ENCODE measurements at places on chromosomes 3 and 15.

DNA sequence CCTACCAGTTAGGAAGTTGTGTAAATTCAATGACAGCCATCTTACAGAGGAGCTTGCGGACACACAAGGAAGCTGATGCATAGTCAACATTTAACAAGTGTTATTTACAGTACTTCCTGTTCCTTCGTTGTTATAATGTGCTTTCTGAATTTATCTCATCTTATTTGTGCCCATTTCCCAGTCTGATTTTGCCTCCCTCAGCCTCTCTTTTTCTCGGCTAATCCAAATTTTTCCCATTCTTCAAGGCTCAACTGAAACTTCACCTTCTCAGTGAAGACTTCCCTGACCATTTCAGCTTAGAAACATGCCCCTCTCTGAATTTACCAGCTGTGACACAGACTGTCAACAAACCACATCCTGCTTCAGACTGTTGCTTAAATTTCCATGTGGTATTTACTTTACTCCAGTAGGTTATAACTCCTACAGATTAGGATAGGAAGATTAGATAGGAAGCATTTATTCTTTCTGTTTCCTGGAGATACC, 55.7 kb upstream of the CP start:
- no peak for DNase-seq

- DNase-seq: no peak
Observed at GRCh38 chr3:32945136-32945535, 6.3 kb upstream of the CCR4 start.

GRCh38 chr3:35448121-35448520, 191.2 kb upstream of the ARPP21 start:
- DNase-seq: no peak

GRCh38 chr3:18652781-18653180, 227.6 kb upstream of the SATB1 start:
- DNase-seq: no peak

GRCh38 chr3:58325525-58325992, 7.1 kb upstream of the PXK start:
- DNase-seq: no peak

DNA sequence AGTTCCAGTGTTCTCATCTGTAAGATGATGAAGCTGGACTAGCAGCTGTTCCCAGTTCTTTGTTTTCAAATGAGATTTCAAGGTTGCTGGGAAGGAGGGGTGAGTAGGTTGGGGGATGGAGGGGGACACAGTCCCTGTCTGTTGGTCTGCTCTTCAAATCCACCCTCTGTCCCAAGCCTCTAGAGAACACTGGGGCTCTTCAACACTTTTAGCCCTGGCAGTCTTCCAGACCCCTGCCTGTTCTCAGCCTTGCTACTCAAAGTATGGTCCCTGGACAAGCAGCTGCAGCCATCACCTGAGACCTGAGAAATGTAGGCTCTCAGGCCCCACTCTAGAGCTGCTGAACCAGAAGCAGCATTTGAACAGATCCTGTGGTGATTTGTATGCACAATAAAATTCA, 41.3 kb downstream of the NEK11 start:
- DNase-seq: no peak

- peak; percentile 72 for DNase-seq
Observed at GRCh38 chr3:55484801-55485791, 2.0 kb downstream of the WNT5A start.

DNA sequence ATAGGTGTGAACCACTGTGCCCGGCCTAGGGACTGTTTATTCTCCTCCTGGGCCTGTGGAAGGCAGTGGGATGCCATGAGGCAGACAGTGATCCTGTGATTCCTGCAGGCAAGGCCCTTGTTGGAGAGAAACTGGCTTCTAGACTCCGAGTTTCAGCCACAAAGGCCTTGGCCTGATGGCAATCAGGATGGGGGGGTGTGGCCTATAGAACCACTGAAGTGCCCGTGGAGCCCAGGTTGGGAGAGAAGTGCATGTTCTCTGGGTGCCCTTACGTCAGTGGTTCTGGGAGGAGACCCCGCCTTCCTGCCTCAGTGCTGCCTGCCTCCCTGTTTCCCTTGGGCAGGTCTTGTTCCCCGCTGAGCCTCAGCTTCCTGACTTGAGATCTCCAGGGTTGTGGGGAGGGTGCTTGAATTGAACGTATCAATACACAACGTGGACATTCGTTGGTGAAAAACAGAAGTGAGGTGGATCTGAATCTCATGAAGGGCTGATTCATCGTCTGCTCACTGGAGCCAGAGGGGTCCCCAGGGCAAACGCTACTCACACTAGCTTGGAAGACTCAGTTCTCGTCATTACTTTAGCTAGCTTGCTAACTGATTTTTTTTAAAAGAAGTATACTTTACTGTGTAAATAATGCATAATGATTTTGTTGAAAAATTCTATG, 31.8 kb downstream of the IRAK2 start:
- peak; percentile 34 for DNase-seq

GRCh38 chr3:66439666-66440344, 61.0 kb downstream of the LRIG1 start:
- DNase-seq: no peak

DNA sequence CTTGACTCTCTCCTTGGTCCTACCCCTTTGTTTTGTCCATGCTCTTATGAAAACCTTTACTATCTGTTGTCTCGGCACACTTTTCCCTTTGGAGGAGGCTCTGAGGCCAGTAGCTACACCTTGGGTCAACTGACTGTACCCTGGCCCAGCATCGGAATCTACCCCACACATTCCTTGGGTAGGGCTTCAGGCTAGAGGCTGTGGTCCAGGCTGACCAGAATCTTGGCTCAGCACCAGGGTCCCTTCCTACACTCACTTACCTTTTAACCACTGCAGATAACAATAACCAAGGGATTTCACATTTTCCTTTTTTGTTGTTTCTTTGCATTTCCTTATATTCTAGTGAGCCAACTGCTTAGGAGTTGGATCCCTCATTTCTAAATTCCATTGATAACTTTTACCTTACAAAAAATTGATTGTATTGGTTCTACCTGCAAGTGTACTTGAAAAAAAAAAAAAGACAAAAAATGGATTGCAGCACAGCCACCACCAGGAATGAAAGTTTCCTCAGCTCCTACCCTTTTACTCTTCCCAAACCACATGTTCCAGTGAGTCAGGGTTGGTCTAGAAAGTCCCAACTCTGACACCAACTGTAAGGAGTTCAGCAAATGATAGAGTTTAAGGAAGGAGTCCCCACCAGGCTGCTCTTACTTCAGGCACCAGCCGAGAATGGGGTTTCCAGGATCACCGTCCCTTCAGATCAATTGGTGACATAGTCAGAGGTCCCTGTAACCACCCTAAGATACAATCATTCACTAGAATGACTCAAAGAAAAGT, 95.6 kb downstream of the FBLN2 start:
- DNase-seq: no peak

GRCh38 chr3:193737191-193737751, 144.3 kb downstream of the OPA1 start:
- DNase-seq: no peak

DNA sequence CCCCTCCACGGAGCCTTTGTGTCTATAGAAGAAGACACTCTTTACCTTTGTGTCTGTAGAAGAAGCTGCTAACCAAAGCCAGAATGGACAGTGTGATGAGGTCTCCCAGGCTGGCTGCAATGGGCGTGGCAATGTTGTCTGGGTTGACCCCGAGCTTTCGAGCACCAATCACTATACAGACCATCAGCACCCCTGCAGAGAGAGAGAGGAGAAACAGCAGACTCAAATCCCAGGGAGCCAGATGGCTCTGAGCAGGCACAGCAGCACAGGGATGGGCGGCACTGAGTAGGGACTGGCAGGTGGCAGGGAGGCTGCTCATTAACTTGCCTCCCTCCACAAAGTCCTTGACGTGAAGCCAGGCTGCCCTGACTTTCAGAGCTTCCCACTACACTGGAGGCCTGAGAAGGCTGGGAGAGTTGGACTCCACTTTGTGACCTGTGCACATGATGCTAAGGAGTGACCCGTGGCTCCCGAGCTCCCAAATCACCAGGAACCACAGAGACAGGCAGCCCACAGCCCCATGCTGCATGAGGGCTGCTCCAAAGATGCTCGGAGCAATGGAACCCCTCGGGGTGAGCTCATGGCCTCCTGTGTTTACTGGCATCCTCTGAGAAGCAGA, 53.9 kb downstream of the ROPN1B start:
- DNase-seq: no peak

GRCh38 chr3:13323822-13324221, 96.3 kb downstream of the NUP210 start:
- DNase-seq: no peak

GRCh38 chr3:94082391-94082937, 19.6 kb downstream of the NSUN3 start:
- no peak for DNase-seq

GRCh38 chr3:73623346-73623745, 1.4 kb downstream of the PDZRN3 start:
- no peak for DNase-seq

DNA sequence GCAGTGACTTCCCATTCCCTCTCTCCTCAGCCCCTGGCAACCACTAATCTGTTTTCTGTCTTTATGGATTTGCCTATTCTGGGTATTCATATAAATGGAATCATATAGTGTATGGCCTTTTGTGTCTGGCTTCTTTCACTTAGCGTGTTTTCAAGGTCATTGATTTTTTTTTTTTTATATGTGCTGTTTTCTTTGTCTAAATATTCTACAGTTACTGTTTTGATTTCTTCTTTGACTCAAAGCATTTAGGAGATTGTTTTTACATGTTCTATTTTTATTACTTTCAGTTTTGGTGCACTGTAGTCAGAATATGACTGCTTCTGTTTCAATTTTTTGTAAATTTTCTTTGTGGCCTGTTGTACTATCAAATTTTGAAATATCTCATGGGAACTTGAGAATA, 71.9 kb upstream of the RNU6-1 start:
- no peak for DNase-seq

DNA sequence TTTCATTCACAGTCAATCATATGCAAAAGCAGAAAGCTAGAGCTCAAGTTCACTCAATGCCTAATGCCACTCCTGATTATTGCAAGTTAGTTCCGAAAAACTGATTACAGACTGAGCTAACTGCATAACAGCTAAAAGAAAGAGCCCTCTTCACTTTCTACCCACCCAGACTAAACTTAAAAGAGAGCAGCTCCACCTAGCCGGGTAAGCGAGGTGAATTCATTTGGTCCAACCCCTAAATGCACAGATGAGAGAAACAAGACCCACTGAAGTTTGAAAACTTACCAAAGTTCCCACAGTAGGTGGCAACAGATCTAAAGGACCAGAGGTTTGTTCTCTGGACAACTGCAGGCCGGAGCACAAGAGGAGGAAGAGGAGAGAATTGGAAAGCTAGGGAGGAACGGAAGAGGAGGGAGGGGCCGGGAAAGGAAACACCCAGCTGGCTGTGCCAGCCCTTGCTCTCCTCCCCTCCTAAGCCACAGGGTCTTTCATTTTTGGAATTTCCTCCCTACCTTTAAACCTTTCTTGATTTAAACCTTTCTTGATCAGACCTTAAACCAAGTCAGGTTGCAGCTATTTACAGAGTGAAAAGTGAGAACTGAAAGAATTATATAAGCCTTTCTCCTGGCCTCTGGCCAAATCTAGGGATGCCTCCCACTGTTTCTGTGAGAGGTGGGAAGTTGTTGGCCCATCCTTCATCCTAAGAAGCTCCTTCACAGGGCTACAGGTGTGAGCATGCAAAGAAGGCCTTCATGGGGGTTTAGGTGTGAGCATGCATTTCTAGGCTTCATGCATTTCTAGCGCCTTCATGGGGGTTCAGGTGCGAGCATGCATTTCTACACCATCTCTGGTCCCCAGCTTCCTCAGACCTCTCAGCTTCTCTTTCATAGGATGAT, 114.7 kb upstream of the LMOD3 start:
- no peak for DNase-seq

DNA sequence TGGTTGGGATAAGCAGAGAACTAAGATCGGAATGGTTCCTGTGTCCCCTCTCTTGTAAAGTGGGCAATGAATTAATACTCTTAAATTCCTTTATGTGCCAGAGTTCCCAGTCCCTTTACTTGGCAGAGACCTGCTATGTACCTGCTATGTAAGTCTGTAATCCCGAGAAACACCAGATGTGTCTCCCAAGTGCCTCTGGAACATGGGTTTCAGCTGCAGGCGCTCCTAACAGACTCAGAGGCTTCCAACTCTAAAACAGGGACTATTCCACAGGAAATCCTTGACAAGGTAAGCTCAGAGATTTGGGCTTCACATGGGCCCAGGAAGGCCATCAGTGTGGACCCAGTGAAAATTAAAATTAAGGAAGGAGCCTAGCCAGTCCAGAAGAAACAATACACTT, 117.7 kb upstream of the PLCL2 start:
- DNase-seq: no peak

DNA sequence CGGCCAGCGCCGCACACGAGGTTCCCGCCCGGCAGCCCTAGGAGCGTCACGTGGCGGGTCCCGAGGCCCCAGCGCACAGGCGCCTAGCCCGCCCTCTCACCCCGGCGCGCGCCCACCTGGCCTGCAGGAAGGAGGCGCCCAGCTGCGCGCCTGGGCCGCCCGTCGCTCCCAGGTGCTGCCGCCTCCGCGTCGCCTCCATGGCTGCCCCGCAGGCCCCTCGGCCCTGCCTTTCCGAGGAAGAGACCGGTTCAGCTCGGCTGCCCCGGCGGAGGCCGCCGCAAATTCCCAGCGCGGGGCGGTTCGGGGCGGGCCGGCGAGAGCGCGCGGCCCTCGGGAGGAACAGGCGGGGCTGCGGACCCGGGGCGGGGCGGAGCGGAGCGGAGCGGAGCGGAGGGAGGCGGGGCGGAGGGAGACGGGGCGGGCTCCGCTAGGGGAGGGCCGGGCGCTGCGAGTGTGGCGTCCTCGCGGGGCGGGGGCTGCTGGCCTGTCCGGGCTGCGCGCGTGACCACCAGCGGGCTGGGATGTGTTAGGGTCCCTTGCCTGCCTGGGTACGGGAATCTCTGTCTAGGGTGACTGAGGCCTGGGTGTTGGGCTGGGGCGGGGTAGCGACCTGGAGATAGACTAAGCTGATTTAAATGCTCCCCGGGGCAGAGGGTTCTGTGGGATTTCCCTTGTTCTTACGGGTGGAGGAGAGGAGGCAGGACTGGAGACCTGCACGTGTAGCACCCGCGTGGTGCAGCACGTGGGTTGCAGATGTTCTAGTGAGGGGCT, at the start of gene CLN6:
TSS of gene CLN6 (minus strand) at position 343 of the 771 bp plus-strand sequence. CDS start at position 199, 144 bp downstream.
- DNase-seq: peak; percentile 86

DNA sequence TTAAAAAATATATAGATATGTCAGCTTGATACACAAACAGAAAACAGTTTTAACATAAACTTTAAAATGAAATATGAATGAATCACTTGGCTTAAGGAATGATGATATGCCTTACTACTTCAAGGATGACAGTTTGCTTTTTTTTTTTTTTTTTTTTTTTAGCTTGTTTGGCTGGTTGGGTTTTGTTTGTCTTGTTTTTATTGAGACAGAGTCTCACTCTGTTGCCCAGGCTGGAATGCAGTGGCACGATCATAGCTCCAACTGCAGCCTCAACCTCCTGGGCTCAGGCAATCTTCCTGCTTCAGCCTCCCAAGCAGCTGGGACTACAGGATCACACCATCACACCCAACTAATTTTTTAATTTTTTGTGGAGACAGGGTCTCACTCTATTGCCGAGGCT, 14.5 kb downstream of the LRRC2 start:
- DNase-seq: no peak

GRCh38 chr3:66261355-66261754, 40.6 kb downstream of the SLC25A26 start:
- no peak for DNase-seq

- DNase-seq: no peak
Observed at GRCh38 chr15:28990390-28990789, 104.6 kb downstream of the APBA2 start.

Measured in activated CD4-positive, alpha-beta T cell treated with anti-CD3 and anti-CD28 coated beads for 48 hours (primary cell).